Gastroesophageal sphincter (tissue), 4 donors: ENCODE measurements at places on chromosomes 12 and 14. TPM values are rescaled to one million over a fixed set of nuclear protein-coding genes. Genes with fewer than 3 reads are reported as not detected.

GRCh38 chr14:78863143-78863542, 693.0 kb downstream of the NRXN3 start:
- no peak overlapping the region for H3K4me3 ChIP-seq
- no peaks in the 10 kb centered on the region for H3K36me3 ChIP-seq
- ATAC-seq = no peak
- no peak overlapping the region for H3K27ac ChIP-seq
- H3K4me1 ChIP-seq = no peaks in the 10 kb centered on the region

DNA sequence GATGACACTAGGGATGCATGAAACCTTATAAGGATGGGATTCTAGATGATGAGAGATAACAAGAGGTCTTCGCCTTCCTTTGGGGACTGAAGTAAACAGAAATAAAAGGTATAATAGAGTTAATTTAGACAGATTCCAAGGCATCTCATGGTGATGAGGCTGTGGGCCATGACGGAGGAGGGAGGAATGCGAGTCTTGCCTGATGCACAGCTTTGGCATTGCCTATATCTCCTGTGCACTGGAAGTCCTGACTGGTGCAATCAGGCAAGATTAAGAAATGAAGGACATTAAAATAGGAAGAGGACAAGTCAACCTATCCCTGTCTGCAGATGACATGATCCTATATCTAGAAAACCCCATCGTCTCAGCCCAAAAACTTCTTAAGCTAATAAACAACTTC, 526.4 kb upstream of the LMO3 start:
- H3K36me3 ChIP-seq = no peaks in the 10 kb centered on the region
- no peak overlapping the region for H3K4me3 ChIP-seq
- ATAC-seq = no peak

Gene CABP1
- 0.81 TPM for total RNA-seq

DNA sequence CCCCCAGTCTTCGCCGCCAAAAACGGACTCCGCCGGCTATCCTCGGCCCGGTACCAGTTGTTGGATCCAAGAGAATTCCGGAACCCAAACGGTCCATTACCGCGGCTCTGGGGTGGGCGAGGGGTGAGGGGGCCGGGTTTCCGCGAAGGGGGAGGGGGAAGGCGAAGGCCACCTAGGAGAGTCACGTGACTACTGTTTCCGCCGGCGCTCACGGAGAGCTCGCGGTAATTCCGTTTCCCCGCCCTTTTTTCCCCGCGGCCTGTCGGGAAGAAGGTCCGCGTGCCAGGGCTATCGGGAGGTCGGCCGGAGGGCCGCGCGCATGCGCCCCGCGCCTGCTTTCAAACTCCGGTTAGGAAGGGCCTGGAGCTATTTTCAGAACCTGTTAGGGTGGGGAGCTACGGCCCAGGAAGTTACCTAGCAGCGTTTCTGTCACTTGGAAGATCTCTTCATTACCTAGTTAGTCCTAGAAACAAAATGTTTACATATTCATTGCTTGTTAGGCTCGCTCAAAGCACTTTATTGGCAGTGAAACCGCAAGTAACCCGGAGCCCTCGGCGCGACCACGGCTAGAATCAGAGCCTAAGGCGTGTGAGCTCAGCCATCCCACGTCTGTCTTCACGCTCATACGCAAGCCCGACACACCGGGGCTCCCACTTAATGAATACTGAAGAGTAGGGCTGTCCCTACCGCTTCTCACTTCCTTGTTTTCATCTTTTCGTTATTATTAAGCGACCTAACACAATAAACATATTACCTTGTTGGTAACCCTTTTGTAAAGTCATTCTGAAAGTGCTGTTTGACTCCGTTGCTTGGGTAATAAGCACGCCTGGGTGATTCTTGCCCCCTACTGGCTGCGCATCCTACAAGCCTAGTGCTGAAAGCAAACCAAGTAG, 624 bp upstream of the SBNO1 start:
- ATAC-seq = peak; percentile 94
- peaks cover 51% of the 10 kb centered on the region for H3K4me1 ChIP-seq
- H3K4me3 ChIP-seq = peak overlapping the region; percentile 89
- no peaks in the 10 kb centered on the region for H3K27me3 ChIP-seq

Gene BMP4
- total RNA-seq = 11.3 TPM

DNA sequence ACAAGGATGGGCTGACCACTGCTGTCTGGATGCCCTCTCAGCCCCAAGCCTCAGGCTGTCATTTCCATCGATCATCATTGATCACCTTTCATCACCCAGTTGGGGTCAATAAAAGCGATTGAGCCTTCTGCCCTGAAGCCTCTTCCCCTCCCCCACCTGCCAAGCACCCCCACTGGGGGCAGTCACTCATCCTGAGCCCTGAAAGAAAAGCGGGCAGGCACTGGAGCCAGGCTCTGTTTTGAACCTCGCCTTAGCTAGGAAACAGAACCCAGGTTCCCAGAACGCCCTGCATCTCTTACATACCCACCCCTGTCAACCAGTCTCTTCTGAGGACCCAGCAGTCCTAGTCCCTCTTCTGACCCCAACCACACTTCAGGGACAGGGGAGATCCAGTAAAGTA, 5.8 kb downstream of the SMUG1 start:
- no peaks in the 10 kb centered on the region for H3K4me1 ChIP-seq
- ATAC-seq = no peak
- no peak overlapping the region for H3K27ac ChIP-seq
- H3K36me3 ChIP-seq = peaks cover 58% of the 10 kb centered on the region

Gene VSIG10
- 14.7 TPM for total RNA-seq

- no peak overlapping the region for H3K4me3 ChIP-seq
- no peaks in the 10 kb centered on the region for H3K27me3 ChIP-seq
- H3K4me1 ChIP-seq = no peaks in the 10 kb centered on the region
- H3K36me3 ChIP-seq = no peaks in the 10 kb centered on the region
Observed at GRCh38 chr12:65518771-65519170, 240.3 kb downstream of the MSRB3 start.

Gene ALKBH1
- total RNA-seq = 12.7 TPM

DNA sequence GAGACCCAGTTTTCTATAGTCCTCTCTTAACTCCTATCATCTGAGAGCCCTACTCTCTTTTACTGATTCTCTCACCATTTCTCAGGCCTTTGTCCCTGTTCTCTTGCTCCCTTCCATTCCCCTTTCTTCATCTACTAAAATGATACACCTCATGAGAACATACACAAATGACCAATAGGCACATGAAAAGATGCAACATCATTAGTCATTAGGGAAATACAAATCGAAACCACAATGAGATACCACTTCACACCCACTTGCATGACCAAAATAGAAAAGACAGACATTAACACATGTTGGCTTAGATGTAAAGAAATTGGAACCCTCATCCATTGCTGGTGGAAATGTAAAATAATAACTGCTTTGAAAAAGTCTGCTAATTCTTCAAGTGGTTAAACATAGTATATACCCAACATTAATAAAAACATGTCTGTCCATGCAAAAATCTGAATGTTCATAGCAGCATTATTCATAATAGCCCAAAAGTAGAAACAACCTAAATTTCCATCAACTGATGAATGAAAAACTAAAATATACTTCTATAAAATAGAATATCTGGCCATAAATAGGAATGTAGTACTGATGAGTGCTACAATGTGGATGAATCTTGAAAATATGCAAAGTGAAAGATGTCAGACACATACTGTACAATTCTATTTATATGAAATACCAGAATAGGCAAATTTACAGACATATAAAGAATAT, 66.0 kb downstream of the DENND5B start:
- H3K27ac ChIP-seq = no peak overlapping the region
- no peaks in the 10 kb centered on the region for H3K27me3 ChIP-seq
- H3K4me1 ChIP-seq = no peaks in the 10 kb centered on the region
- no peak overlapping the region for H3K4me3 ChIP-seq
- H3K36me3 ChIP-seq = no peaks in the 10 kb centered on the region

- no peaks in the 10 kb centered on the region for H3K27me3 ChIP-seq
- H3K27ac ChIP-seq = peak overlapping the region; percentile 80
- H3K36me3 ChIP-seq = no peaks in the 10 kb centered on the region
- no peak overlapping the region for H3K4me3 ChIP-seq
- H3K4me1 ChIP-seq = peaks cover 26% of the 10 kb centered on the region
- no peak for ATAC-seq
Observed at GRCh38 chr12:93780101-93780641, 103.0 kb downstream of the CRADD start.
